ENCODE measurements at places on chromosomes 3 and 15.

- DNase-seq, result no peak
Measured at GRCh38 chr3:5016211-5017161, 37.2 kb downstream of the BHLHE40 start.

DNA sequence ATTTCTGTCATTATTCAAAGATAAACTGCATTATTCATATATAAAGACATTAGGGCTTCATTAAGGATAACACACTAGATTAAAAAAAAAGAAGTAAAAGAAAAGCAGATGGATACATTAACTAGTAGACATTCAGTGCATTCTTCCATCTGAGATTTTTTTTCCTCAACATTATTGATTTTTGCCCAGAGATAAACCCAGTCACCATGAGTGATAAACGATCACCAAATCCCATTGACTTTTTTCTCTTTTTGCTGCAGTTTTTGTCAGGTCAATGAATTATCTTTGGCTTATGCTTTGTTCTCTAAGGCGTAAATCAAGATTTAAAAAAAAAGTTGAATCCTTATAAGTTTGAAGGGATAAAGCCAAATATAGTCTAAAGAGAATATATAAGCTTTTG lies 925.0 kb downstream of the GBE1 start:
- no peak for DNase-seq

- no peak for DNase-seq
Measured at GRCh38 chr3:71398157-71398836, 185.2 kb downstream of the FOXP1 start.

GRCh38 chr3:192879346-192880031 lies 38.2 kb downstream of the MB21D2 start:
- DNase-seq, result peak; percentile 95

- DNase-seq, result no peak
Measured at GRCh38 chr3:17980863-17981262, 238.4 kb upstream of the TBC1D5 start.

GRCh38 chr3:197854596-197855343 lies 63.7 kb downstream of the LRCH3 start:
- peak; percentile 92 for DNase-seq

GRCh38 chr3:126446301-126446700 lies 29.4 kb downstream of the ZXDC start:
- peak; percentile 70 for DNase-seq

DNA sequence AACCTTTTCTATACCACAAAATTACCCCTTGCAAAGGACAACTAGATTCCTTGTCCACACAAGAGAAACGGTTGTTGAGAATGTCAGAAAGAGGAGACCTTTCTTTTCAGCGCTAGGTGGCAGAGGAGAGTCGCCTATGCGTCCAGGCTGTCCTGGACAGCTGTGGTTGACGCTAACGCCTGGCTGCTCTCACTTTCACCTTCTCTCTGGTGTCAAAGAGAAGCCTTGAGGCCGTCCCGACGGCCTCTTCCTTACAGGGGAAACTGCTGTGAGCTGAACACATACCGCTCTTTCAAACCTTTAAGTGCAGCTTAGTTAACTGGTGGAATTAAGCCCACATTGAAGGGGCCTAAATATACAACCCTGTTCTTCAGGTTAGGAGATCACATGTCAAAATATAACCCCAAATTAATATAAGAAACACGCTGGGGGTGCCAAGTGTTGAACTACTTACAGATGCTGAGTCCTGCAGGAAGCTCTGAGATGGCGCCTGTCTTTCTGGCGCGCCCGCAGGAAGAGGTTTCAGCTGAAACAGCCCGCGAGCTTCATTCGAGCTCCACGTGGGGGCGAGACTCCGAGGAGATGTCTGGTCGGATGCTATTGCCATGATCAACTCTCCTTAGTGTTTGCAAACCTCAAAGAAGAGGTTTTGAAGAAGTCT lies 26.1 kb upstream of the KBTBD8 start:
- DNase-seq, result peak; percentile 92

GRCh38 chr3:109683746-109684145 lies 346.4 kb upstream of the DPPA4 start:
- no peak for DNase-seq

GRCh38 chr15:52086011-52086786 lies 26.4 kb downstream of the BCL2L10 start:
- no peak for DNase-seq

DNA sequence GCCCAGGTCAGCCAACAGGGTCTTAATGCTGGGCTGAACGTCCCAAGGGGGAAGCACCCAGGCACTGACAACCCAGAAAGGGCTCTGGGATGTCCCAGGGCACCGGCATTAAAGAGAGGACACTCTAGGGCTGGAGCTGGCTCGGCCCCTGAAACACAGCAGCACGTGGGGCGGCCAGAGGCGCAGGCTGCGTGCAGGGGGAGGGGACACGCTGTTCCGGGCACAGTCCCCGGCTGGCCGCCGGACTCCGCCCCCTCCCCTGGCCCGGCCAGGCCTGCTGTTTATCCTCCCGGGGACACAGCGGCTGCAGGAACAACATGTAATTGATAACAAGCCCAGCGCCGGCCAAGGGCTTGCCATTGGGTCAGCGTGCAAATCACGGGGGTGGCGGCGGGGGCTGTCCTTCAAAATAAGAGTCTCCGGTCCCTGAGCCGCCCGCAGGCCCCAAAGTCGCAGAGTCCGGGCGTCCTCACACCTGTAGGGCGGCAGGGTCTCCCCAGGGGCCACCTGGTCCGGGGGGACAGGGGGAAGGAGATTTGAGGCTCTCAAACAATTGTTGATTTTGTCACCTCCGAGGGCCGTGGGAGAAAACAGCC lies 1.3 kb downstream of the KLF15 start:
- peak; percentile 93 for DNase-seq

DNA sequence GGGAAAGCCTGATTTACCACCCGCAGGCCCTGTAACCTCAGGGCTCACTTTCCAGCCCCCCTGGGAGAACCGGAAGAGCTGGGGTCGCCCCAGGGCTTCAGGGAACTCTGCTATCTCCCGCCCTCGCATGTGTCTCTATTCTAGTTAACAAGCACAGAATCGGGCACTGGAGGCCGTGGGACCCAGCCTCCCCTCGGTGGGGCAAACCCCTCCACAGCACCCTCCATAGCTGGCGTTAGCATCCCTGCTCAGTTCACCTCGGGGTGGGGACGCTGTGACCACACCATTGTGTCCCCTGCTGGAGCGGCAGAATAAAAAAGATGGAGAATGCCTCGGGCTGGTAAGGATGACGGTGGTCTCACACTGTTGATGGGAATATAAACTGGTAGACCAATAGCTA lies 3.5 kb upstream of the LRRC15 start:
- no peak for DNase-seq

Measured in GM23338 (cell line).